ENCODE measurements at places on chromosomes 3 and 15.

DNA sequence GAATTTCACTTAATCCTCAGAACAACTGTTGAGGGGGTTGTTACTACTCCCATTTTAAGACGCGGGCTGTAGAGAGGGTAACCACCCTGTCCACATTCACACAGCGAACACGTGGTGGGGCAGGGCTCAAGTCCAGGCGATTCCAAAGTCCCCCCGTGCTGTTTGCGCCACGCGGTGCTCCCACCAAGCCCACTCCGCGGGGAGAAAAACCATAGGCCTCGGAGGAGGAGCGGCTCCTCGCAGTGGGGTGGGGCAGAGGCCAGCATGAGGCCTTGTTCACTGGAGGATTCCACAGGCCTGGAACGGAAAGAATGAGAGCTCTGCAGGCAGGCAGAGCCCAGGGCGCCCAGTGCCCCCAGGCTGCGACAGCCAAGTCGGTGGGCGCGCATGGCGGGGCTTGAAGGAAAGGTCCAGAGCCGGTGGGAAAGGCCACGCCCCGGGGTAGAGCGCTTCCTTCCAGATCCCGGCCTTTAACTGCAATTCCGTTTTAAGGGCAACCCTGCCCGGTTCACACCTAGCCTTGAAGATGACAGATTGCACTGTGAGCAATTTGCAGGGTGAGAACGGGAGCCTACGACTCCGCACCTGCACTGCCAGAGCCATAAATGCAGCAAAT lies 161.8 kb upstream of the TBL1XR1 start:
- DNase-seq, result peak; percentile 20

DNA sequence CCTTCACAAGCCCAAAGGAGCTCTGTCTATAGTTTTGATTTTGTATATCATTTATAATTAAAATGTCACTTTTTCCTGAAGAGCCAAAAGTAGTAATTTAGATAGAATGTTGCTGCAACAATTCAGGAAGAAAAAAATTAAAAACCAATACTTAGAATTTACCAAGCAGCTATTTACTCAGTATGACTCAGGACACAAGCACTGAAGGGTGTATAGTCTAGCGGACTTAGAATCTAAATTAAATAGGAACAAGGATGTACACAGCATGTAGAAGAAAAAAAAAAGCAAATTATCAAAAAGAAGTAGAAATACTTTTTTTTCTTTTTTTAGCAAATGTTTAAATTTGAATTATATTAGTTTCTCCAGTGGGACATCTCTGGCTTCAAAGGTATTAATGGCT lies 31.6 kb downstream of the PGBD4 start:
- no peak for DNase-seq

DNA sequence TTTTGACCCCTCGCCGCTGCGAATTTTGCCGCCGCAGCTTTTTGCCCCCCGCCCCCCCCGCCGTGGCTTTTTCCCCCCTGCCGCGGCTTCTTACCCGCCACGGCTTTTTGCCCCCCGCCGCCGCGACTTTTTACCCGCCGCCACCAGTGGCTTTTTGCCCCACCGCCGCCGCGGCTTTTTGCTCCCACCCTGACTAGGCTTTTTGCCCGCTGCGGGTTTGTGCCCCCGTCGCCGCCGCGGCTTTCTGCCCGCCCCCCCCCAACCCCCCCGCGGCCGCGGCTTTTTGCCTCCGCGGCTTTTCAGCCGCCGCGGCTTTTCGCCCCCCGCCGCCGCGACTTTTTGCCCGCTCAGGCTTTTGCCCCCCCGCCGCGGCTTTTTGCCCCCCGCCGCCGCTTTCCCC lies 598.1 kb downstream of the GOLGA6L6 start:
- DNase-seq, result no peak

DNA sequence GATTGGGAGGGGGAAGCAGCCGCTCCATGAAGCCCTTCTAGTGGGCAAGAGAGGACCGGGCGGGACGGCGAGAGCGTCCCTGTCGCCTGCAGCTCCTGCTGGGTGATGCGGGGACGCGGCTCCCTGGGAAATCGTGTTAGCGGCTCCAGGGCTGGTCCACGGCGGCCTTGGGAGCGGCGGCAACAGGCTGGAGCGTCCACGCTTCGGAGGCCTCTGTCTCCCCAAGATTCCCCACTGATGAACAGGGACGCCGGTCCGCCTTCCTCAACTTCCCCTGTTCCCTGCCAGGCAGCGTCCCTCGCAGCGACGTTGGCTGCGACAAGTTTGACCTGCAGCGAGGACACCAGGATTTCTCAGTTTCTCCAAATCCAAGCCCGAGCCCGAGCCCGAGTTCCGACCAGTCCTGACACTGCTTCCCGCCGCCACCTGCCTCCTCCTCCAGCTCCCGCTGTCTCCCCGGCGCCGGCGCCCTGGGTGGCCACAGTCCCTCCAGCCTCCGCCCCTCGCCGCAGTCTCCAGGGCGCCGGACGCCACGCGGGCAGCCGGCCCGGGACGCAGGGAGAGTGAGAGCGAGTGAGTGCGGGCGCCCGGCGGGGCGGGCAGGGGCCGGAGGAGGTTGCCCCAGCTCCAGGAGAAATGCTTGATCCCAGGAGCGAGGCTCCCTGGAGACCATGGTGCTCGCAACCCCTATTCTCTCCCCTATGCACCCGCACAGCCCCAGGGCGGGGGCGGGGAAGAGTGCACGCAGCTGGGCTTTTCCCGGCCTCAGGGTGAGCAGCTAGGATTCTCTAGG lies 78.1 kb upstream of the RNF7 start:
- DNase-seq, result no peak

- DNase-seq, result no peak
These were observed 45.7 kb downstream of the RLBP1 start for GRCh38 chr15:89175617-89176191.

All from activated T-cell treated with anti-CD3 and anti-CD28 coated beads for 1 hour (primary cell).